ENCODE measurements at places on chromosomes 13 and 19.

DNA sequence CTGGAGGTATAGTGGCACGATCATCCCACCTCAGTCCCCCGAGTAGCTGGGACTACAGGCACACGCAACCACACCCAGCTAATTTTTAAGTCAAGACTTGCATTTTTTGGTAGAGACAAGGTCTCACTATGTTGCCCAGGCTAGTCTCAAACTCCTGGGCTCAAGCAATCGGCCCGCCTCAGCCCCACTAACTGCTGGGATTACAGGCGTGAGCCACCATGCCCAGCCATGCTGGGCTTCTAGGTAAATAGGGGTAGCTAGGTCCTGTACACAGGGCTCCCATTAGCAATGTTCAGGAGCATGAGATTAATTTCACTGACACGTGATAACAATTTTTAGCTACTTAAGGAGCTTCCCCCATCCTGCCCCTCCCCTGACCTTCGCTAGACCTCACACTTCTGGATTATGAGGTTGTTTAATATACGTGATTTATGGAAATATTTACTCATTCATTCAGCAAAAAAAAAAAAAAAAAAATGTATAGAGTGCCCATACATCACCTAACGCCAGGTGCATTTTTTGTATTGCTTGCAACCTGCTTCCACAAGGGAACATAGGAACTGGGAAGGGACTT lies 19.2 kb downstream of the TMEM272 start:
- no peak for DNase-seq

DNA sequence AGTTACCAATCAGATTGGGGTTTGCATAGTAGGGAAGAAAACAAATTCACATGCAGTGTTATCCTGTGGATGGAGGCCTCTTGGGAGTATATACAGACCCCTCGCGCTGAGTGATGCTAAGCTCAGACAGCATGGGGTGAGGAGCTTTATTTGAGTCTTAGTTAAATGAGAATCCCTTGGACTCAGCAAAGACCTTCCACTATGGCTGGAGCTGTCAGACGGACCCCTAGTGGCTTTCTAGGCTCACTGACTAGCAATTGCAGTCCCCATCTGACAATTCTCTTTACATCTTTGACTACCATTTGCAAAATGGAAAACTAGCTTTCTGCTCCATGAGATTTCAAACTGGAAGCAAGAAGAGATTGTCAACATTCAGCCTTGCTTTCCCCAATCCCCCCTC lies 90.4 kb downstream of the STOML3 start:
- DNase-seq = no peak

DNA sequence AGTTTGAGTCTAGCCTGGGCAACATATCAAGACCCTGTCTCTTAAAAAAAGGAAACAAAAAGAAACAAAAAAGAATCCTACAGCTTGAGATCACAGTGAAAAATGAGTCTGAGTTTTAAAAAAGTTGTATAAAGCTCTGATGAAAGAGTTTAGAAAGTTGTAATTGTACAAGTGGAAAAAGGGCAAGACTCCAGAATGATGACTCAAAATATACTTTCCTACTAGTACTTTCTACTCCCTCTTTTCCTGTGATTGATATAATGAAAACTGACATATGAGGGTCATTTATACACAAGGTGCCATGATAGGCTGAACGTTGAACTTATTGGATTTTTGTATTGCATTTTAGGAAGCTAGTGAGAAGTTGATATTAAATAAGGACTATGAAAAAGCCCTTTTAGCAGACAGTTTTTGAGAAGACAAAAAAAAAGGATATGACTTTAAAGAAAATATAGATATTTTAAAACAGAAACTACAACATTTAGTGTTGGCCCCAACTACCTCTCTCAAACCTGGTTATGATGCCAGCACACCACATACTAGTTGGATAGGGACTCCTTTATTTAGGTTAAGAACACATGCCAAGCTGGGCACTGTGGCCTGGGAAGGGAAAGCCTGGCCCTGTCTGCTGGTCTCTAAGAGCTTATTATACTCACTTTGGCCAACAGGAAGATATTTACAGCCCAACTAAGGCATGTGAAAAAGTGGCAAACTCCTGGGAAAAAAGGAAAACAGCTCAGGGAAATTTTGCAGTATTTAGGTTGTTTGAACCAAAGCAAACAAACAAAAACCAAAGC lies 116.6 kb downstream of the KL start:
- no peak for DNase-seq

DNA sequence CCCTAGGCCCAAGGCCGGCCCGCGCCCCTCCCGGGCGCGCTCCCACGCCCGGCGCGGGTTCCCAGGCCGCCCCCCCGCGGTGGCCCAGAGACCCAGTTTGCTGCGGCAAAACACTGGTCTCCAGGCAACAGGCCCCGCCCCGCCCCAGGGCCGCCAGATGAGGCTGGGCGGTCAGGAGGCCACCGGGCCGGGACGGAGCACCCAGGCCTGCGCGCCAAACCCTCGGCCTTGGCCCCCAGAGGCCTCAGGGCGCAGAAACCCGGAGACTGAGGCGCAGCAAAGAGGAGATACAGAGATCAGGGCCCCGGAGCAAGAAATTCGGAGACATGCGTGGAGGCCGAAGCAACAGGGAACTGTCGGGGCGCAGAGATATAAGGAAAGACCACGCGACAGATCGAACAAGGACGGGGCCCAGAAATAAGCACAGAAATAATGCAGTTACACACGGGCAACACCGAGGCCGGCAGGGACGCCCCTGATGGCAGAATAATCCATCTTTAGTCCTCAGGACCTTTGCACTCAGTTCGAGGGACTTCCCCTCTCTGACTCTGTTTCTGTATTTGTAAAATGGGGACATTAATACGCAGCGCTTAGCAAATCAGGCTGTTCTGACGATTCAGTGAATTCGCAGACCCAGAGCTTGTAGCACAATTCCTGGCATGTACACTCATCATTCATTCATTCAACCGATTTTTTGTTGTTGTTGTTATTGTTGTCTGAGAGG lies 20.8 kb upstream of the ERCC1 start:
- no peak for DNase-seq

- DNase-seq = peak; percentile 45
Measured at GRCh38 chr19:799076-799881, 2.0 kb downstream of the PTBP1 start.

- no peak for DNase-seq
Measured at GRCh38 chr19:12886969-12887747, at the start of gene KLF1. Gene KLF1, minus strand, starts transcription at chr19:12887201. Its CDS starts 61 bp downstream, at chr19:12887140.

DNA sequence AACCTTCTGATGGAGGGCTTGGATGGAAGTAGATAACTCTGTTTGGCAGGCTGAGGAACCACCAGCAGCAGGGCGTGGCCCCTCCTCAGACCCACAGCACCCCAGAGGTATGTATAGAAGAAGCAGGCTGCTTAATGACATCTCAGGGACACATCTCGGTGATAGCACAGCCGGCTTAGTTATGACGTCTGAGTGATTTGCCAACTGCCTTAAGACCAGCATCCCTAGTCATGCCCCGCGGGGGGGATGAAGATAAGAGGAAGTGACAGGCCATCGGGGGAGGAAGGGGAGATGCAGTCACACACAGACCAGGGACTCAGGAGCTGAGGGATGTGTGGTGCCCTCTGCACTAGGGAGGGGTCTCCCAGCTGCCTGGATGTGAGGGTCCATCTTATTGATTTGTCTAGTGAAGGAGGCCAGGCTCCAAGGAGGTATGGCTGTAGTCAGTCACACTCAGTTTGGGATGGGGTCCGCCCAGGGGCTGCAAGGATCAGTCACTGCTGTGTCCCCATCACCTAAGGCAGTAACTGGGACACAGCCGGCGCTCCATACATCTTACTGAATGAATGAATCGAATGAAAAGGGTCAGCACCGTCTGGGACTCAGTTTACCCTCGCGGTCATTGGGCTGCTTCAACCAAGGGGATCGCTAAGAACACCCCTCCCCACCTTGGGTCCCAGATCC lies 19.2 kb upstream of the ERCC1 start:
- DNase-seq = no peak

All from H4 (cell line).